ENCODE measurements at places on chromosomes 3 and 15. TPM values are rescaled to one million over a fixed set of nuclear protein-coding genes. Genes with fewer than 3 reads are reported as not detected.

DNA sequence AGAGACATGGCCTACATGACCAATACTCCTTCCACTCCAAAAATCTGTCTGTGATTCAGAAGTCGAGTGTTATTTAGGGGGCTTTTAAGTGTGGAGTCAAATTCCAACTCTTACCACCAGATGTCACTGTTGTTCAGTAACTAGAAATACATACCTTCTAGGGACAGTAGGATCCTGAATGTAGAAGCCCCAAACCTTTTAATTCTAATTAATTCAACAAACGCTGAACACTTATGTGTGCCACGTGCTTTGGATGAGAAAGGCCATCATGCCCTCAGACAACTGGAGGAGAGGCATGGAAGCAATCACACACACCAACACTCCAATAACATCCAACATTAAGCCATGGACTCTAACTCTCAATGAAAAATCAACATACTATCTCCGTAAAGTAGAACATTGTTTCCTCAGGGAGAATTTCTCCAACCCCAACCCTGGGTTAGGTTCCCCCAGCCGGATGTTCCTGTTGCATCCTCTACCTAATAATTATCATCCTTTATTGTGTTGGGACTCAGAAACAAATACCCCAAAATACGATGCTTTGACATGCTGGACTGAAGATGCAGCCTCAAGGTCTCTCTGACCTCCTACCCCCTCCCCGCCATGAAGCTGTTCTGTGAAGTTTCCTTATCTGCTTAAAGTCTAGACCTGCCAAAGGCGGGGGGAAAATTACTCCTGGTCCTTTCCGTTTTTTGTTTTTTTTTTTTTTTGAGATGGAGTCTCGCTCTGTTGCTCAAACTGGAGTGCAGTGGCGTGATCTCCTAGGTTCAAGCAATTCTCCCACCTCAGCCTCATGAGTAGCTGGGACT, 8.0 kb upstream of the CCDC13 start:
- DNase-seq: no peak

DNA sequence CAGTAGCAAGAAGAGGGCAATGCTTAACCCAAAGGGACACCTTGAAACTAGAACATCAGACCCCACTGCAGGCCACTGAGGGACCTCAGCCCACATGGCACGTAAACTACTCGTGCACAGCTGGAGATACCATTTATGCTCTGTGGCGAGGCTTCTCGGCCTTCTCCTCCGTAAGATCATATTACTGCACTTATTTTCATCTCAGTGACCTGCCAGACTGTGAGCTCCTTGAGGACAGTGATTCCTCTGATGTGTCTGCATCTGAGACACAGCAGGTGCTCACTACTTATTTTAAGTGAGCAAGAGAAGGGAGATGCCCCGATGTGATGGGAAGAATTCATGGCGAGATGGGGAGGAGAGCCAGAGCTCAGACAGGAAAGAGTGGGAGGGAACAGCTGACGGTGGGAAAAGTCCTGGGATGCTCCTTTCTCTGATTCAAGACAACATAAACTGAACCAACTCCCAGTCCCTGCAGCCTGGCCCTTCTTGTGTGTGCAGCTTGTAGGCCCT, 137.6 kb downstream of the RPLP1 start:
- DNase-seq: no peak

DNA sequence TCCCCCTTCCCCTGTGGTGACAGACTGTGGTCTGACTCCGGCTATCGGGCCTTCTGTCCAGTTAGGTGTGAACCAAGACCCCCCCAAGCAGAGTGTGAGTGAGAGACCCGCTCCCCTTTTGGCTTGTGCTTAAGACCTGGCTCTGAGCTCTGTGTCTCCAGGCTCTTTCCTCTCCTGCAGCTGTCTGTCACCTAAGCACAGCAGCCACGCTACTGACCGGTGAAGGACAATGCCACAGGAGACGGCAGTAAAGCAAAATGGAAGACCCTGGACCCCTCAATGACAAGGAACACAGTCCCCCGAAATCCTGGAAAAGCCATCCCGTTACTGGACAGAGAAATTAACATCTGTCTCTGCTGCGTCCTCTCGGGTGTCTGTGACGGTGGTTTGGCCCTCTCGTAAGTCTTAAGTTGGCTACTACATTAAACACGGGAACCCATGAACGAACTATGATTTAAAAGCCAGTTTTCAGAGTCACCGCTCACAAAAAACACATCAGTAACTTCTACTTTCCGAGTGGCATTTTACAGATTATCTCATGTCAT, 53.7 kb downstream of the CHSY1 start:
- no peak for DNase-seq

DNA sequence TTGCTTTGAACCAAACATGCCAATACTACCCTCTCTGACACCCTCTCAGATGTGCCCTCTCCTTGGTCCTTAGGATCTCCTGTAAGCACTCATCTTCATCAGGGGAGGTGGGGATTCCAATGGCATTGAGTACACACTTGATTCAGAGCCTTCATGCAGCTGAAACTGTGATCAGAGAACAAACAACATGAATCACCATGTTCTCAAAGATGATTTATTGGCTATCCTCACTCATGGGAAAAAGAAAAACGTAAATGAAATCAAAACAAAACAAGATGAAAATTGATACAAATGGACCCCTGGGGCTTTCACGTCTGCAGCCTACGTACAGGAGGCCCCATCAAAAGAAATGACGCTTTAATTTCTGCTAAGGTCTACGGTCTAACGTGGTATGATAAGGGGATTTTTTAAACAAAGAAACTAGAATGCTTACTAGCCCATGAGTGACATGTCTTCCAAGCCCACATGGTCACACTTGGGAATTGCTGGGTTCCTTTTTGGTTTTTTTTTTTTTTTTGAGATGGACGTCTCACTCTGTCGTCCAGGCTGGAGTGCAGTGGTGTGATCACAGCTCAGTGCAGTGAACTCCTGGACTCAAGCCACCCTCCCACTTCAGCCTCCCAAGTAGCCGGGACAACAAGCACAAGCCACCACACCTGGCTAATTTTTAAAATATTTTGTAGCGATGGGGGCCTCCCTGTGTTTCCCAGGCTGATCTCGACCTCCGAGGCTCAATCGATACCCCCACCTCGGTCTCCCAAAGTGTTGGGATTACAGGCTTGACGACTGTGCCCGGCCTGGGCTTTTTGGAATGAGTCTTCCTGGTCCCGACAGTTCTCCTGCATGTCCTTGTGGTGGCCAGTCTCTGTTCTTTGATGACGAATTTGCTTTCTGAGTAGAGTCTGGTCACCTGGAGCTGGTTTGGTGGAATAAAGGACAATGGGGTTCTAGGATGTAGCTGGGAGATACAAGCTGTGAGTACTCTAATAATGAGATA, 202.6 kb downstream of the XXYLT1 start:
- peak; percentile 12 for DNase-seq

DNA sequence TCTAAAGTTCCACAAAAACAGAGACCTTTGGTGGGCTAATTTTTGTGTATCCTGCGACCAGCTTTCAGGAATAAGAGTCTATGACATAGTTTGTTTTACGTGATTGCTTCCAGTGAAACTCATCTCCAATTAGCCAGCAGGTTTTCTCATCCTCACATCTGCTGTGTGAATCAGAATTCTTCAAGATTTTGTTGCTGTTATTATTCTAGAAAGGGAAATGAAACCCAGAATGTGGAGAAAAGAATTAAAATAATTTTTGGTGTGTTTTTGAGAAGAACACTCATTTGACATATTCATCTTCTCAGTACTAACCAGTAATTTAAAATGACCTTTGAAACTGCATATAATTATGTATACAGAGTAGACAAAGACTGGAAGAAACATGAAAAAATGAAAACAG, 175.9 kb downstream of the USP13 start:
- DNase-seq: no peak

The SCAMP2 gene
- 48.5 TPM for total RNA-seq

DNA sequence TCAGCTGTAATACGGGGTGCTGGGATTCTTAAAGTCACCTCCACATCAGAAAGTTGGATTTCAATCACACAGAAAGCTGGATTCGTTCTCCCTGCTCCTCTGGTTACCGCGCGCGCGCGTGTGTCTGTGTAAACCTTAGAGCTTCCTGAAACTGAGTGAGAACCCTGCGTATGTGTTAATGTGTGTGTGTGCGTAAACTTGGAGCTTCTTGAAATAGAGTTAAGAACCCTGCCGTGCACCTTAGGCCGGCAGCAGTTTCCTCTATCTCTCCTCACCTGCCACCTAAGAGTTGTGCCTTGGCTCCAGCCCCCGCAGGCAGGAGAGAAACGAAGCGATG, 531 bp downstream of the LZTFL1 start:
- DNase-seq: no peak

The SLC28A2 gene
- total RNA-seq: not detected

GRCh38 chr15:60583946-60584345, 105.0 kb upstream of the ICE2 start:
- DNase-seq: no peak

The CFAP20DC gene
- under 0.01 TPM for total RNA-seq

DNA sequence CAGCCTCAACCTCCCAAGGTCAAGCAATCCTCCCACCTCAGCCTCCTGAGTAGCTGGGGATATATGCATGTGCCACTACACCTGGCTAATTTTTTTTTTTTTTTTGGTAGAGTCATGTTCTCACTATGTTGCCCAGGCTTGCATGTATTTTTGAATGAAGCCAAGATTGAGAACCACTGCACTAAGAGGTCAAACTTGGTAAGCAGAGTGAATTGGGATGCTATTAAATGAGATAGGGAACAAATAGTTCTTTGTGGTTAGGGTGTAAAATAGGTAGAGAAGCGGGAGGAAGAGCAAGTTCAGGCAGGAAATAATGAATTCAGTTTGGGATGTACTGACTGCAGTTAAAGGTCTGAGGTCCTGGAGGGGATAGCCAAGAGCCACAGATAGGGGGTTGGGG, 39.9 kb upstream of the PIAS1 start:
- DNase-seq: no peak

- DNase-seq: no peak
Observed at GRCh38 chr3:80374423-80374822, 606.6 kb upstream of the ROBO1 start.

The GABRR3 gene
- not detected for total RNA-seq

- DNase-seq: no peak
Observed at GRCh38 chr3:104796556-104796955, 570.2 kb upstream of the ALCAM start.

DNA sequence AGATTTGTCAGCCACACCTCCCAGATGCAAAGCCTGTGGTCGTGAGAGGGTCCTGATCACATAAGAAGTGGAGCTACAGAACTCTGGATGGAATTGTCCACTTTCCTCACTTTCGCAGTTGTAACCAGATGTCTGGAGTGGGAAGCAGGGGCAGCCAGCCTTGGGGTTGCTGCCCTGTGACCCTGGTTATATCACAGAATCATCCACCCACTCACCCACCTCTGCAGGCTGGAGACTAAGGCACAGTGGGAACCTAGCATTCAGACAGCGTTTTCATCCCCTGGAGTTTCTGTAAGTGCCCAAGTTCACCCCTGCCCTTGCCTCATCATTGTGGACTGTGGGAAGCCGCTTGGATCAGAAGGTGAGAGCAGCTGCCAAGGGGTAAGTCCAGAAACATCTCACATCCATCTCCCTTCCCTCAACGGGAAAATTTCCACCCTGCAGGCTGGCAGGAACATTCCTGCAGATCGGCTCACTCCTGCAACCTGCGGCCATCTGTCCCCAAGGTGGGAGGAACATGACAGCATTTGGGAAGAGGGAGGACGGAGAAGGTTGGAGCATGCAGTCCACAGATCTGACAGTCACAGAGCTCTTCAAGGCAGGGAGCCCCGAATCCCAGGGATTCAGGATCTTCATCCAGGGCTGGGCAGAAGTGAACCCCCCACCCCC, 2.9 kb upstream of the IQSEC1 start:
- DNase-seq: no peak

DNA sequence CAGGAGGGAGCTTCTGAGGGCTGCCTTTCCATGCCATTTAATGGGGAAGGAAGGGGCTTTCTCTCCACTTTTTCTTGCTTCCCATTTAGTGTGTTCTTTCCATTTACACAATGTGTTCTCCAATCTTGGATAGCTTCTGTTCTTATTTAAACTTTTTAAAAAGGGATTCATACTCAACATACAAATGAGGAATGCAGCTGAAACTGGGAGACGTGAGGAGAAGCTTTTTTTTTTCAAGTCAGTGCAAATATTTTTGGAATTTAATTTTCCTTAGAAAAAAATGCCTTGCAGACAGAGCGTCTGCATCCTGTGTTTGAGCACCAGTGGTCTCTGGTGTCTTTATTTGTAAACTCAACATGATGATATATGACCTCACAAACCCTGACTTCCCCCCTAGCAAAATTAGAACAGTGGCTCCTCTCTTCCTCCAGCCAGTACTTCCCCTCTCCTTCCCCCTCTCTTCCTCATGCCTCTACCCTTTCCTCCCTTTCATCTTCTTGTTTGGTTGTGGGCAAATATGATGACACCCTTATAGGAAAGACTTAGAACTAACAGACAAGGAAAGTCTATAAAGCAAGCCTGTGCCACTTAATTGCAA, 48.1 kb upstream of the PCSK6 start:
- DNase-seq: no peak

DNA sequence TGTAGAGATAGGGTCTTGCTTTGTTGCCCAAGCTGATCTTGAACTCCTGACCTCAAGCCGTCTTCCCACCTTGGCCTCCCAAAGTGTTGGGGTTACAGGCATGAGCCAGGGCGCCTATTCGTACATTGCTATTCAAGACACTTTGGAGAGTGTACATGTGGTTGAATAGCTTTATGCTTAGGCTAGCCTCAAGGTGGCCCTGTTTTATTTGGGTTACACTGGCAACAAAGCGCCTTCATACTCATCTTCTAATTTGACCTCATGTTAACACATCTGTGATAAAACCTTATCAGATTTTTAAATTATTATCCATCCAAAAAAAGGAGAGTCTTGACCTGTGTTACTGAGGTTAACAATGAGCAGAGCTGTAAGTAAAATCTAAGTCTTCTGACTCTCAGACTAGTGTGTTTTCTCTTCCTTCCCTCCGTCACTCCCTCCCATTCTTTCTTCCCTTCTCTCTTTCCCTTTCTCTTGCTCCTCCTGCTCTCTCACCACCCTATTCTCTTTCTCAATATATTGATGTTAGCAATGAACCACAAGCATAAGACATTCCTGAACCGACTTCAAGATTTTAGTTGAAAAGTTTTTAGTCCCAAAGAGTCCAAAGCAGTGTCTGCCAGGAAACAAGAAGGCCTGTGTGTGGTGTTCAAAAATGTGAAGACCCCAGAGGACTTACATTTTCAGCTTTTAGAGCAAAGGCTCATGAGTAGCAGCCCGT, 603.7 kb upstream of the CFAP20DC start:
- DNase-seq: no peak

DNA sequence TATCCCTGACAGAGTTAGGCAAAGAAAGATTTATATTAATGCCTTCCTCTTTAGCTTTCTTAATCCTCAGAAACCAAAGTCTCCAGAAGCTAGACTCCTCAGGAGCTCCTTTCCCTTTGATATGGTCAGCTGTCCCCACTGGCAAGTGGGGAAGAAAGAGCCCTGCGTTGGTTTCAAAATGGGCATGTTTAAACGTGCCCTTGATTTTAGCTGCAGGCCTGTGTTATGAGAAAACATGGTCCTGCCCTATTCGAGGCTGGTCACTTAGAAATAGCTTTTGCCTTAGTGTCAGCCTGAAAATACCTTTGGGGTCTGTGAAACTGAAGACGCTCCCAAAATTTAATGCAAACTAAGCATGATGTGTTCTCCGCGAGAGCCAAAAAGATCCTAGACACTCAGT, 135.5 kb upstream of the RARB start:
- DNase-seq: no peak

The PLSCR2 gene
- total RNA-seq: not detected
